ENCODE measurements at places on chromosomes 3 and 15. TPM values are rescaled to one million over a fixed set of nuclear protein-coding genes. Genes with fewer than 3 reads are reported as not detected.

Gene SNTN
- not detected for total RNA-seq

Gene PRSS50
- 1.9 TPM for total RNA-seq

Gene XYLB
- 2.1 TPM for total RNA-seq

Gene ATP8B4
- total RNA-seq: 2.7 TPM

Gene LOXL1
- total RNA-seq: 5.3 TPM

Gene RBMS3
- 0.65 TPM for total RNA-seq

Gene DPPA2
- 1.2 TPM for total RNA-seq

Gene PLA2G4B
- 2.0 TPM for total RNA-seq

Gene STAB1
- not detected for total RNA-seq

Gene SLC28A1
- total RNA-seq: not detected

Gene PROS1
- 11.9 TPM for total RNA-seq

Gene SNX22
- total RNA-seq: 6.4 TPM

Gene PLD1
- 0.21 TPM for total RNA-seq

Data from neural progenitor cell (in vitro differentiated cells).